ENCODE measurements at places on chromosomes 2 and 18. TPM values are rescaled to one million over a fixed set of nuclear protein-coding genes. Genes with fewer than 3 reads are reported as not detected.

Gene SPATA3
- not detected for total RNA-seq

Gene KLHL14
- 1.3 TPM for total RNA-seq

Gene CNRIP1
- total RNA-seq, result 19.6 TPM

Gene DNER
- 1.3 TPM for total RNA-seq

Gene AKAIN1
- not detected for total RNA-seq

Gene LYPD6B
- 1.7 TPM for total RNA-seq

Gene PRKRA
- total RNA-seq, result 59.8 TPM

Gene FSHR
- total RNA-seq, result not detected

Gene MOGAT1
- total RNA-seq, result not detected

Gene IL1F10
- not detected for total RNA-seq

Gene PTPRN
- 0.31 TPM for total RNA-seq

Gene KLF7
- total RNA-seq, result 18.1 TPM

Gene UGT1A4
- 1.6 TPM for total RNA-seq

Gene CFC1
- not detected for total RNA-seq

Gene CCL20
- total RNA-seq, result not detected

Gene TRAPPC12
- 75.5 TPM for total RNA-seq

Gene PUS10
- 8.2 TPM for total RNA-seq

Gene SLC19A3
- total RNA-seq, result 5.3 TPM

Gene SGPP2
- total RNA-seq, result 2.3 TPM

Gene SELENOI
- total RNA-seq, result 20.6 TPM

Gene ACADL
- 8.6 TPM for total RNA-seq

Gene SLC4A5
- 2.6 TPM for total RNA-seq

Gene FLACC1
- total RNA-seq, result 0.72 TPM

Gene HEATR5B
- total RNA-seq, result 38.2 TPM

Gene CKAP2L
- 35.3 TPM for total RNA-seq

Gene GPR45
- not detected for total RNA-seq

Gene FOXD4L1
- not detected for total RNA-seq

Gene MEP1B
- 0.10 TPM for total RNA-seq

Gene MAPK4
- total RNA-seq, result 5.2 TPM

Gene CDH2
- total RNA-seq, result 6.5 TPM

Gene STEAP3
- 25.2 TPM for total RNA-seq

All from tongue (tissue), 3 donors.